NCI-H1048 (cell line): ENCODE measurements at places on chromosomes 16 and 17.

DNA sequence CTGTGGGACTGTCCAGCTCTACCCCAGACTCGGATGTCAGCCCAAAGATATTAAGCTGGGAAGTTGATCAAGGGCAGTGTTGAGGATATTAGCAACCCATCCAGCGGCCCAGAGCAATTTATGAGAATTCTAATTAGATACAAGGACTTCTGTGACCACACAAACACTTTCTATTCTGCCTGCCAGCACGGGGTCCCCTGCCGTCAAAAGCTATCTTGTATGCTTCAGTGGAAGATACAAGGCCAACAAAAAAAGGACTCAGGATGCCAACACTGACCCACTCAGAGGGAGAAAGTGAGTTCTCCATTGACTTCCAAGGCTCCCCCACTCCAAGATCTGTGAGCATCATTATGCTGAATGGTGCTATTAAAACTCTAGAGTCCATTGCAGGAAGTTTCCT, 390.7 kb downstream of the GRIN2A start:
- no peak for DNase-seq

DNA sequence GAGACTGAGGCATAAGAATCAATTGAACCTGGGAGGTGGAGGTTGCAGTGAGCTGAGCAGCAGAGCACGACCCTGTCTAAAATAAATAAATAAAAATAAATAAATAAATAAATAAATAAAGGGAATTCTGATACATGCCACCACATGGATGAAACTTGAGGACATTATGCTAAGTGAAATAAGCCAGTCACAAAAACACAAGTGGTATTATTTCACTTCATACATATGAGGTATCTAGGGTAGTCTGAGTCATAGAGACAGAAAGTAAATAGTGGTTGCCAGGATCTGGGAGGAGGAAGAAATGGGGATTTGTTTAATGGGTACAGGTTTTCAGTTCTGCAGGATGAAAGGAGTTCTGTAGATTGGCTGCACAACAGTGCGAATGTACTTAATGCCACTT, 16.3 kb downstream of the PIPOX start:
- DNase-seq, result no peak

GRCh38 chr17:43213545-43213944, 1.9 kb downstream of the TMEM106A start:
- DNase-seq, result no peak

DNA sequence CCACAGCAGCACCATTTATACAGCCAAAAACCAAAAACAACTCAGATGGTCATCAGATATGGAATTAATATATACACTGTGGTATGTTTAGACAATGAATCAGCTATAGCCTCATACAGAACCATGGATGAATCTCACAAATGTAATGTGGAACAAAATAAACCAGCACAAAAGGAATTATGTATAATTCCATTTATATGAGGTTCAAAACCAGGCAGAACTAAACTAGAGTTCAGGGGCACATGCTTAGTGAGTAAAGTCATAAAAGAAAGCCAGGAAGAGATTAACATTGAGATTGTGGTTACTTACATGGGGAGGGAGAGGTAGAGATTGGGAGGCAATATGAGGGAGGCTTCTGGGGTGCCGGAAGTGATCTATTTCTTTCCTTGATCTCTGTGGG, 231.1 kb downstream of the COPRS start:
- DNase-seq, result no peak

DNA sequence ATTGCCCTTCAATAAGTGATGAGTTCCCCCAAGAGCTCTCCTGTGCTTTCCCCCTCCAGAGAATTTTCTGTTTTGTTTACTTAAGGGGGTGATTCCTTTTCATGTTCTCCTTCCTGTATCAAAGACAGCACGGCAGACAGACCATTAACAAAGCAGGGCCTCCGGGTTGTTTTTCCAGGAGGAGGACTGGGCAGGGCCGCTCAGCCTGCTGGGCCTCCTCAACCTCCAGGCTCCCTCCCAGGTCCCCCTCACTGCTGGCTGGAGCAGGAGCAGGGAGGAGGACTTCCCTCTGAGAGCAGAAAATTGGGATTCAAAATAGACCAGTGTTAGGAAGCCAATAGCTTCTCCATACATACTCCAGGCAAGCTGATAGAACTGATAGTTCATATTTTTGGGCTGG, 20.4 kb downstream of the SDK2 start:
- DNase-seq, result no peak

DNA sequence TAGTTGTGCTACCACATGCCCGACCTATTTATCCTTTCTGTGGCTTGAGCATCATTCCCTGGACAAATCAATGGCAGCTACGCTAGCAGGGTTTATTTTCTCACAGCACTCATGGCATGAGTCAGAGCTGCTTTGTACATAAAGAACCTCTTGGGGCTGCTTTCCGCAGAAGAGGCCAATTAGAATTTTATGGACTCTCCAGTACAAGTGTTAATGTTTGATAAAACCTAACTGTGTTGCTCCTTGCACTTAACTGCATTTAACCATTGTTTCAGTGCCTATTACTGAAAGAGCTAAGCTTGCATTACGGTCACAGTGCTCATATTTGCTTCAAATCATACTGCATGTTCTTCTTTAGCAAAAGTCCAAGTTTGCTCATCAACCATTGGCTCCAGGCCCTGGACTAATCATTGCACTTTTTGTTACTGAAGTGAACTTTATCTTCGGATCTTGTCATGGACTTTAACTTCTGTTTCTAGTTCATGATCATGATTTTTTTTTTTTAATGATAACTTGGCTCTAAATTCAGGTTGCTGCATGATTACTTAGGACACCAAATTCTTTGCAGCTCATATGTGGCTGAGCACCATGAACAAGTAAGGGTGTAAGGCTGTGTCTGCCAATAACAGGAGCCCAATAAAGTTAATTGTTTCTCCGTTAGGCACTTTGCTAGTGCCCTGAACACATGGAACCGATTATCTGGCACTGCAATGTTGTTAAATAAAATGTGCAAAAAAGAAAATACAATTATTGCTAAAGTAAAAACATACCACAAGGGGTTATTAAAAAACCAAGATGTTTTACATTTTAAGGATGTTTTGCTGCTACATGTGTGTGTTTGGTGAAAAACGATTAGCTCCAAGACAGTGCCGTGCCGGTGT, 492.2 kb downstream of the KCNJ2 start:
- no peak for DNase-seq

DNA sequence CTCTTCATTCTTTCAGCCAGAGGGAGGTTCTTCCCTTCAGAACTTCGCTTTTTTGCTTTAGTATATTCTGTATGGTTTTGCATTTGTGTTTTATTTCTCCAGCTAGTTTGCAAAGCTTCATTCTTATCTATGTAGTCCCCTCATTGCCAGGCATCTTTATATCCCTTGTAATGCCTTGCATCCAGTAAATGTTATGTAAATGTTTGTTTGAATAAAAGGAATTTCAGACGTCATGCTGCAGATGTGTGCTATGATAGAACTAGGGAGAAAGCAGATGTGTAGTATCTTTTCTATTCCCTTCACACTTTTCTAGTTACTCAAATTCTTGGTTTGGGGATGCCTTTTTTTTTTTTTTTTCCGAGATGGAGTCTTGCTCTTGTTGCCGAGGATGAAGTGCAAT, 62.6 kb upstream of the RASL10B start:
- DNase-seq, result no peak

DNA sequence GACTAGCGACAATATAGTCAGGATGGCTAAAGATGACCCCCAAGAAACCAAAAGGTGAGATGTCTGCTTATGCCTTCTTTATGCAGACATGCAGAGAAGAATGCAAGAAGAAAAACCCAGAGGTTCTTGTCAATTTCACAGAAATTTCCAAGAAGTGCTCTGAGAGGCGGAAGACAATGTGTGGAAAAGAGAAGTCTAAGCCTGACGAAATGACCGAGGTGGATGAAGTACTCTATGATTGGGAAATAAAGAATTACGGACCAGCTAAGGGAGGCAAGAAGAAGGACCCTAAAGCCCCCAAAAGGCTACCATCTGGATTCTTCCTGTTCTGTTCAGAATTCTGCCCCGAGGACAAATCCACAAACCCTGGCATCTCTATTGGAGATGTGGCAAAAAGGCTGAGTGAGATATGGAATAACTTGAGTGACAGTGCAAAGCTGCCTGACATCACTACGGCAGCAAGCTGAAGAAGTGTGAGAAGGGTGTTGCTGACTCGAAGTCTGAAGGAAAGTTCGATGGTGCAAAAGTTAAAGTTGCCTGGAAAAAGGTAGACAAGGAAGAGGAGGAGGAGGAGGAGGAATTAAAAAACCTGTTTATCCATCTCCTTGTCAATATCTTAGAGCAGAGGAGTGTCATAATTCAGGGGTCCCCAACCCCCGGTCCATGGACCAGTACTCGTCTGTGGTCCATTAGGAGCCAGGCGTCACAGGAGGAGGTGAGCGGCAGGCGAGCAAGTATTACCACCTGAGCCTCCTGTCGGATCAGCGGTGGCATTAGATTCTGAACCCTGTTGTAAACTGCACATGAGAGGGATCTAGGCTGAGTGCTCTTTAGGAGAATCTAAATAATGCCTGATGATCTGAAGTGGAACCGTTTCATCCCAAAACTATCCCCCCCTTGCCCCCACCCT, 25.1 kb upstream of the ADGRG1 start:
- DNase-seq, result no peak

DNA sequence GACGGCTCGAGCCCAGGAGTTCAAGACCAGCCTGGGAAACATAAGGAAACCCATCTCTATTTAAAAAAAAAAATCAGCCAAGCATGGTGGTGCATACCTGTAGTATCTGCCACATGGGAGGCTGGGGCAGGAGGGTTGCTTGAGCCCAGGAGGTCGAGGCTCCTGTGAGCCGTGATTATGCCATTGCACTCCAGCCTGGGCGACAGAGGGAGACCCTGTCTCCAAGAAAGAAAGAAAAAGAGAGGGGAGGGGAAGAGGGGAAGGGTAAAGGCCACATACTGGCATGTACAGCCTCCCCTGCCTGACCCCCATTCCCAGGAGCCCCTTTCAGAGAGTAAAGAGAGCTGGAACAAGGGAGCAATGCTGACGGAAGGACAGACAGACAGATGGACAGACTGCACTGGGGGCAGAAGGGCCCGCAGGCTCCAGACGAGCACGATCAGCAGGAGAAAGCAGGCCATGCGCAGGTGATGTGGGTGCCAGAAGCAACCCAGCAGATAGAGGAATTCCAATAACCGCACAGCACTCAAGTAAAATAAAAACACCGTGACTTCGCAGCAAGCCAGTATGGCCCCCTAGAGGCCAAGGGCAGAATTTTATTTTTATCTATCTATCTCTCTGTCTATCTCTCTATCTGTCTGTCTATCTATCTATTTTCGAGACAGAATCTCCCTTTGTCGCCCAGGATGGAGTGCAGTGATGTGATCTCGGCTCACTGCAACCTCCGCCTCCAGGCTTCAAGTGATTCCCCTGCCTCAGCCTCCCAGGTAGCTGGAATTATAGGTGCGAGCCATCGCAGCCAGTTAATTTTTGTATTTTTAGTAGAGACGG, 27.1 kb upstream of the SNN start:
- DNase-seq, result no peak

DNA sequence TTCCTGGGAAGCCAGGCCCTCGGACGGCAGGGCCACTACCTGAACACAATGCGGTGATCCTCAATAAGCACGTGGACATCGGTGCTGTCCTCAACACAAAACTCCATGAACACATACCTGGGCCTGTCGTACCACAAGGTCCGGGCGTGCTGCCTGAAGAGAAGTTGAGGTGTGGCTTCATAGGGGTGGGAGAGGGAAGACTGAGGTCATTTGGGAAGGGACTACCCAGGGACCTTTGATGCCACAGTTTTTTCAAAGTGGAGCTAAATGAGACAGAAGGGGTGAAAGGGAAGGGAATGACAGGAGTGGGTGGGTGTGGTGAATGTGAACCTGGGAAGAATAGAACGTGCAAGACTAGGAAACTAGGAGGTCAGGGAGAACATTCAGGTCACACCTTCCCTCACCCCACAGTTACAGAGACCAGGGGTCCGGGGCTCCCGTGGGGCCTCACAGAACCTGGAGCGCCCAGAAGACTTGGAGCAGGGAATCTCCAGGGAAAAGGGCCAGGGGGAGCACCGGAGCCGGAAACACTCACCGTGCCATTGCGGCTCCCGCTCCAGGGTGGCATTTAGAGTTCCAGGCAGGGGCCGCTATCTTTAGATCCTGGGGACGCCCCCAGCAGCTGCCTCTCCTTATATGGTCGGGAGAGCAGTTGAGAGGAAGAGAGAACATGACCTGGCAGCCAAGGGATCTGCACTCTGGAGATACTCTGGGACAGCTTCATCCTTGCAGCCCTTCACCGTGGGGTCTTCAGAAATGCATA, at the start of gene PTGES3L:
PTGES3L (minus strand) TSS at position 570 of the 763 bp plus-strand sequence; CDS start at position 543, 27 bp downstream.
- DNase-seq, result no peak

GRCh38 chr17:42271006-42271778, 5.0 kb downstream of the STAT5B start:
- no peak for DNase-seq

DNA sequence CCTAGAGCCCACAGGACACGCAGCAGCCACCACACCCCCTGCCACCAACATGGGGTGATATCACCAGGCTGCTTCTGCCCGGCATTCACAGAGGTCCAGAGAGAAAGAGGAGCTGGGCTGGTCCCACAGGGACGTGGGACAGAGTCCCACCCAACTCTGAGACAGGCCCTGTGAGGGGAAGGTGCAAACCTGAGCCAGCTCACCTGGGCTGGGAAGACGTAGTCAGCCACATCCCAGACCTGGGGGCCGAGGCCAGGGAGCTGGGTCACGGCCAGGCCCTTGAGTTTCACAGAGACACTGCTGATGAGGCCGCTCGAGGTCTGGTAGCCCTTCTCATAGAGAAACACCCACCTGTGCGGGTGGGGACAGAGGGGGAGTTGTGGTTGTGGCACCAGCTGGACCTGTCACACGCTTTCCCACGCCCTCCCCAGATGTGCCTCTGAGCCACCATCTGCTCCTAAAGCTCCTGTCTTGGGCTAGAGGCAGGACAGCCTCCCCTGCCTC, 11.2 kb downstream of the P2RX1 start:
- DNase-seq, result no peak

DNA sequence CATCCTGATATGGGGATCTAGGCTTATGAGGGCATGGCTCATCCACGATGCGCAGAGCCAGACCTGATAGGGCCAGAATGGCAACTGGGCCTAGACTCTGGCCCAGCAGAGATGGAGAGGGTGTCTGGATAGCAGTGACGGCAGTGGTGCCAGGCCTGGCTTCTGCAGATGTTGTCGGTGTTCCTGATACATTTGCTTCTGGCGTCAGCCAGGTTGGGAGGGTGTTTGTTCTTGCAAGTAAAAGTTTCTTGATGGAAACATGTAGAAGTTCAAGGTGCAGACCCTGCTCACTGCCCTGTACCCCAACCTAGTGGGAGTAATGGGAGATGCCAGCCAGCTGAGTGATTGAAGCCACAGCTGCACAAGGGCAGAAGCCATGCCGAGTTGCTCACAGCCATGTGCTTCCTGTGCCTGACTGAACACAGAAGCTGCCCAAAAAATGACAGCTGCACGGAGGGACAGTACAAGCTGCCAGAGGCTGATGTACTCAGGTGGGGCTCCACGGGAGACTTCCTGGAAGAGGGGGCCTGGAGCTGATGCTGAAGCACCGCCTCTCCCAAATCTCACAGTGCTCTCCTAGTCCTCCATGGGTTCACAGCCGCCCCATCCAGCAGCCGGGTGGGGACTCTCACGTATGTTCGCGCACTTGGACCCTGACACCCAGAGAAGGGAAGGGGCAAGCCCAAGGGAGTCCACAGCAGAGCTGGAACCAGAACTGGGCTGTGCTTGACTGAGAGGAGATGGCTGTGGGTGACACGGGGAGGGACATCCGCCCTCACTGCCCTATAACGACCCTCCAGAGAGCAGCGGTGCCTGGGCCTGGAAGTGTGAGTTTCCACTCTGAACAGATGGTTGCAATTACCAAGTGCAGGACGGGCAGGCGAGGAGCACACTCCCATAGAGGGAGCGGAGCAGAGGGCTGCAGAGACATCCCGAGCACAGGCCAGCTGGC, 78.7 kb downstream of the N4BP1 start:
- no peak for DNase-seq
